ENCODE measurements at places on chromosomes 3 and 15. TPM values are rescaled to one million over a fixed set of nuclear protein-coding genes. Genes with fewer than 3 reads are reported as not detected.

DNA sequence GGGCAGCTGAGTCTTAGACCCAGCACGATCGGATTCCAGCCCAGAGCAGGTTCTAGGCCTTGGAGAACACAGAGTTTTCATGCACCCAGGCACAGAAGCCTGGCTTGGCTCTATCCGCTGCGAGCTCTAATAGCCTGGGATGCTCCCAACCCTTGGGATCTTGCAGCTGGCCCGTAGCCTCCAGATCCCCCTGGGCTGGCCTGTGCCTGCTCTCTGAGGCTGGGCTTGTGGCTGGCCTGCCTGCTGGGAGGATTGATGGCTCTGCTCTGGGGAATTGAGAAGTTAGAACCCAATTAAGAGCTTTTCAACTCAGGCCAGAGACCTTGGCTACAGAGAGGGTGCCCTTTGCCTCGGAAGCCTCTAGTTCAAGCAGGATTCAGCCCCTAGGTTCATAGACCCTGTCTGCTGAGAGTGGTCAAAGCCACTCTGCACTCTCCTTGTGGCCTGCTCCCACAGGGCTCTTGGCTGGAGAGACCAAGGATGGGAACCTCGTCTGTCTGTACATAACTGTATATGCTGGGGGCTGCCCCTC, 64.4 kb downstream of the MAGEF1 start:
- no peak for DNase-seq

- no peak for DNase-seq
Observed at GRCh38 chr3:162096874-162097273, 600.3 kb downstream of the OTOL1 start.

- DNase-seq: peak; percentile 89
Observed at GRCh38 chr15:52100807-52101442, 11.7 kb downstream of the BCL2L10 start.

GRCh38 chr3:150410311-150411105, 2.4 kb downstream of the TSC22D2 start:
- peak; percentile 39 for DNase-seq

DNA sequence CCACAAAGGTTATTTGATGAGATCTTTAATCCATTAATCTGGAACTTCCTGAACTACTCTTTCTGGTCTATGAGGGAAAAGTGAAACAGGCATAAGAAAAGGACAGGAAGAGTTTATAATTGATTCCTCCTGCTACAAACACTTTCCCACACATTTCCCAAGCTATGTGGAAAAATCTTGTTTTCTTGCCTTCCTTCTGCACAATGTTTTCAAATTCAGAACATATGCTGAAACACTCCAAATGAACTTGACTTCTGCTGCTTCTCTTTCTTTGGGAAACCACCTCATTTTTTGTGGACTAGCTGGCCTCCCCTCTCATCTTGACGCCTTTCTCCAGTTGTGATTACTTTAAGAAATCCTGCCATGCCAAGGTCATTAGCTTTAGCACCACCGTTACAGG, 100.7 kb upstream of the PTPRG start:
- no peak for DNase-seq

- no peak for DNase-seq
Observed at GRCh38 chr3:107269136-107269535, 108.1 kb upstream of the CCDC54 start.

DNA sequence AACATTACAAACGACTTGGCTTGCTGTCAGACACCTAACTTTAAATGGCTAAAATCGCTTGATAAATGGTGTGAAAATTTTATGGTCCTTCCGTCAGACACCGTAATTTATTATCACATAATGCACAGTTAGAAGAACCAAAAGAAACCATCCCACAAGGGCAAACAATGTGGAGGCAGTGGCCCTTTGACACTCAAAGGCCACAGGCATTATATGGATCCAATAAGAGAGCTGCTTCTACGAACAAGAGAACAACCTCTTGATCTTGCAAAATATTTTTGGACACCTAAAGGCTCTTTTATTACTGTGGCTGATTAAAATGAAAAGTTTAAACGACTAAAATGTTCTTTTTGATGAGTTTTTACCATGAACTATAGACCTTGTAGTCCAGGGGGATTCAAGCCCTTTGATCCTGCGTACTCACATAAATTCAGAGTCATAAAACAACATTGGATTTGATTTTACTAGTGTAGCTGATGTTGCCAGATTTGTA, 202.8 kb downstream of the FMN1 start:
- no peak for DNase-seq

SERINC4 gene
- 0.57 TPM for polyA plus RNA-seq
